ENCODE measurements at places on chromosomes 3 and 15.
A peak's percentile ranks its signal among the peaks of the same experiment; 100 is the strongest.

DNA sequence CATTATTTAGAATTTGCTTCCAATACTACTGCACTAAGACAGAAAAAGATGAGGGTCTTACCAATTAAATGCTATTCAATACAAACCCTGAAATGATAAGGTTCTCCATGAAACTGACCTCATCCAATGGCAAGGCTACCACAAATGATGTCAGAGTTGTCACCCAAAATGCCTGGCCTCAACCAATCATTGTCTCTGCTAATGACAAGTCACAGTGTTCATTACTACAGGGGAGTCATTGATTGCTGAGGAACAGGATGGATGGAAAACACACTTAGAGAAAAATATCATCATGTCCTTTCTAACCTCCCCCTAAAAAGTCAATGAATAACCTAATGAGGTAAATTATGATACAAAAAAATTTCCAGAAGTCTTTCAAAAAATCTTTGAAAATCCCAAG lies 91.0 kb downstream of the FOXP1 start:
- no peak for DNase-seq

GRCh38 chr3:43874731-43875130 lies 184.0 kb downstream of the ABHD5 start:
- DNase-seq: no peak

DNA sequence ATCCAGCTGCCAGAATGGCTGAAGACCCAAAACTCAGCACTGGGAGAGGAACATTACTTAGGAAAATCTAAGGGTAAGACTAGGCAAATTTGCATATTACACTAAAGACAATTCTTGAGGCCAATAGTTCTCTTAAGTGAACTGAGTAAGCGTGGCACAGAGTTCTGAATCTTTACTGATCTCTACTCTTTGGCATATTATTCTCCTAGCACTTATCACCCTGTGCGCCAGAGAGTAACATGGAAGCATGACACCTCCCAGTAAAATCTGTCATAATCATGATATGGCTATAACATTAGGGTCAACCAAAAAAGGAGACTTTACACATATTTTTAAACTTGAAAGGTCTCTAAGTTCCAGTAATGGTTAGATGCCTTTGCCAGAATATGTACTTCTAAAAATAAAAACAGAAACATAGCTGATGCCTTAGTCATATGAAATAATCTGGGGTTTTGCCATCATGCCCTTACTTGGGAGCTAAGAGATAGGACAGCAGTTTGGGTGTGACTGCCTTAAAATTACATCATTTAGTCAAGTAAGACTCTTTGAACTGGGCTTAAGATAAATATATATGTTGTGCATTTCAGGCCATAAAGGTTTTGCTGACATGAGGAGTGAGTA lies 290.5 kb downstream of the PLCL2 start:
- DNase-seq: peak; percentile 44

DNA sequence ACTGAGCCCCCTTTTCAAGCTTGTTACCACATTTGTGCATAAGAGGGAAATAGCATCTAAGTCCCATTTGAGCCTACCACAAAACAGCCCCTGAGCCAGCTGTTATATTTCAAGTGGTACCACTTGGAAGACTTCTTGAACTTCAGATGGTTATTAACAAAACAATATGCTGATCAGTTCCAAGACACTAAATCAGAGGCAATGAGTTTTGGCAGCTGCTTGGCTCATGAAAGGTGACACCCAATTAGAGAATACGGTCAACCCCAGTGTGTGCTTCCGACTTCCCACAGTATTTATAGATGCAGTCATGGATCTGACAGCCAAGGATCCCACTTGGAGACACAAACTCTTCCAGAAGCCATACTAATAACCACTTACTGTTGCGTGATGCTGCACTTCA lies 469.6 kb upstream of the PPP2R3A start:
- no peak for DNase-seq

DNA sequence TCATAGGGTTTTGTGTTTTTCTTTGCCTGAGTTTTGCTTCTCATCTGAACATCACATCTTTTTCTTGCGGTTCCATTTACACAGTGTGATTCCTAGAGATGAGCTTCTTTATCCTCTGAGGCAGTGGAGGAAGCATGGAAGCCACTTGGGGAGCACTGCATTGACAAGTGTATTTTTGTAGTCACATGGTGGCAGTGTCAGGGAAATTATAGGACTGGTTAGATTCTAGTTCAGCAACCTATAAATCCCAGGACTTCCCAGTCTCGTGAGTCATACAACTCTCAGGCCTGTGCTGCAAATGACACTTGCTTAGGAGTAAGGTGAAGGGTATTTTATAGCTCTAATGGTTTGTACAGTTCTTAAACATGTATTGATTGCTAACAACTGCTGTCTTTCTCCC lies 58.4 kb downstream of the RBM6 start:
- no peak for DNase-seq

- no peak for DNase-seq
These were observed 179.4 kb downstream of the RPLP1 start for GRCh38 chr15:69631978-69632377.

DNA sequence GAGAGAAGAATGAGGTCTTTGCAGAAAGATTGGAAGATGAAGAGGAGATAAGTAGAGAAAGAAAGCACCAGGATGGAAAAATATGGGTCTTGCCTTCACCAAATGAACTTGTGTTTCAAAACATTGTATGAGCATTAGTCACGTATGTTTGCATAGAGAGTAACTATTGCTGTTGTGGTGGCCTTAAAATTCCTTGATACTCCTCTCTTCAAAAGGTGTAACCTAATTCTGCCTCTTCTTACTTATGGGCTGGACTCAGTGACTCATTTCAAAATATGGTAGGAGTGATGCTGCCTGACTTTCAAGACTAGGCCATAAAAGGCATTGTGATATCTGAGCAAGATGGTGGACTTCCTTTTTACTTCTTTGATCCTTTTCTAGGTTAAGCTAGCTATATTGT lies 228.7 kb upstream of the ZNF385D start:
- no peak for DNase-seq
